ENCODE measurements at places on chromosomes 12 and 14.

DNA sequence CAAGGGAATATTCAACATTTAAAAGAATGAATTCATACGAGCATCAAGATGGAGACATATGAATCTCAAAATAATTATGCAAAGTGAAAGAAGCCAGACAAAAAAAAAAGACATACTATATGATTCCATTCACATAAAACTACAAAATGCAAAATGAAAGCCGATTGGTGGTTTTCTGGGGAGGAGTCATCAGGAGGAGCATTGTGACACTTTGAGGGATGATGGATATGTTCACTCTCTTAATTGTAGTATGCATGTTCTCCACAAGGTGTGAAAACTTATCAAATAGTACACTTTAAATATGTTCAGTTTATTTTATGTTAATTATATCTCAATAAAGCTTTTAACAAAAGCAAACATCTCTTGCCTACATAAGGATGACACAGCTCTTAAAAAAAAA, 13.5 kb downstream of the OLR1 start:
- no peak for DNase-seq

DNA sequence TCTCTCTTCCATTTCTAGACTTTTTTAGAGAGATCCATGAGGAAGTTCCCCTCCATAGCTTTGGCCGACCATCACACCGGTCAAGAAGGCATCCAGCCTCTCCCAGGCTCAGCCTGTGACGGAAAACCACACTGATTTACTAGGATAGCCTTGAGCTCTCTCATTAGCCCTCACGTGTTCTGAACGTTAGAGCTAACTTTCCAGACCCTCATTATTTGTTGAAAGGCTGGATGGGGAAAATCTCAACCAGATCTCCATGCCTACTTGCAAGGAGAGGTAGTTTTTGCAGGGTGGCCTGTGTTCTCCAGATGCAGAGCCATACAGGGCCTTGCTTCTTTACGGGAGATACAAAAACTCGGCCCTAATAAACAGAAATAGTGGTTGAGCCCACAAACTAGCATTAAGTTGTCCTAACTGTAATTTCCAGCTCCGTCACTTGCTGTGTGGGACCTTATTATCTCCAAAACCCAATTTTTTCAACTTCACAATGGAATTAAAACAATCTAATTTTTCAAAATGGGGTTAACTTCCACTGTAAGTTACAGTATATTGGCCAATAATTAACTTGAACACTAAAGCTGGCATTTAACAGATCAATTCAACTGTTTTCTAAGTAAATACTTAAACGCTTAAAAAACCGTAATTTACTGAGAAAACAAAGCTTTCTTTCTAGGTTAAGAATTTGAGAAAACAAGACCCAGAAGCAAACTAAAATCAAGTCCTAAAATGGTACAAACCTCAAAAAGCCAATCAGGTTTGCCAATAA, 65.3 kb downstream of the KLHL28 start:
- no peak for DNase-seq

DNA sequence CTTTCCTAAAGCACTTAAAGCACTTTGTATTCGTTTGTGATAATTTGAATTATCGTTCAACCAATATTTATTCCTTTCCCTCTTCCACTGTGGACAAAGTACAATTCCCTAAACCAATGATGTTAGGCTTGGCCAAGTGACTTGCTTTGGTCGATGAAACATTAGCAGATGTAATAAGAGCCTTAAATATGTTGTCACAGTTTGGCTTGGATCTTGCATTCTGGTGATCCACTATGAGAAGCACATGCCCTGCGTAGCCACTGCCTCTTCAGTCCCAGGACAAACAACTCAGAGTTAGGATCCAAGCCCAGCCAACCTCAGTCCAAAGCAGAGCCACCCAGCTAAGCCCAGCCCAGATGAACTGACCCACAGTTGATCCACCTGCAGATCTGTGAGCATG, 8.4 kb upstream of the C12orf75 start:
- no peak for DNase-seq

GRCh38 chr14:95127531-95127911, 29.8 kb downstream of the DICER1 start:
- DNase-seq = no peak

DNA sequence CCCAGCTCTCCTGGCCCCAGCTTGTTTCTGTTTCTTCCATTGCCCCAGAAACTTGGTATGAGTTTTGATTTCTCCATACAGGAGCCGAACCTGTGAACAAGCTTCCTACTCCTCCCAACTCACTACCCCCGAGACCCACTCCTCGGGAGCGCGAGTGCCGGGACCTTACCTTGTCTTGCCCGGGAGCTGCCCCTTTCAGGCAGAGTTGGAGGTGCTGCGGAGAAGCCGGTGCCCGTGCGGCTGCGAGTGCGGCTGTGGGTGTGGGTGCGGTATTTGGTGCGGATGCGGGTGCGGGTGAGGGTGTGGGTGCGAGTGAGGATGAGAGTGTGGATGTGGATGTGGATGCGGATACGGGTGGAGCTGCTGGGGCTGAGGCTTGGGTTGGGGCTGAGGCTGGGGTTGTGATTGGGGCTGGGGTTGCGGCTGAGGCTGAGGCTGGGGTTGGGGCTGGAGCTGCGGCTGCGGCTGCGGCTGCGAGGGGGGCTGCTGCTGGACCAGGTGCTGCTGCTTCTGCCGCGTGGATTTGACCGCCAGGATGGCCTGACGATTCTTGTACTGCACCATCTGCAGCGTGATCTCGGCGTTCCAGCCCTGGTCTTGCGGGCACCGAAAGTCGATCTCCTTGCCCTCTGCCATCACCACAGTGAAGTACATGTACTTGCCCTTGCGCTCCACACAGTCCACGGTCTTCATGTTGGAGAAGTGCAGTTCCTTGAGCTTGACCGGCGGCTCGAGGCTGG, 1.1 kb downstream of the PHLDA1 start:
- peak; percentile 23 for DNase-seq

- no peak for DNase-seq
Observed at GRCh38 chr12:119222222-119222951, 43.7 kb downstream of the HSPB8 start.

DNA sequence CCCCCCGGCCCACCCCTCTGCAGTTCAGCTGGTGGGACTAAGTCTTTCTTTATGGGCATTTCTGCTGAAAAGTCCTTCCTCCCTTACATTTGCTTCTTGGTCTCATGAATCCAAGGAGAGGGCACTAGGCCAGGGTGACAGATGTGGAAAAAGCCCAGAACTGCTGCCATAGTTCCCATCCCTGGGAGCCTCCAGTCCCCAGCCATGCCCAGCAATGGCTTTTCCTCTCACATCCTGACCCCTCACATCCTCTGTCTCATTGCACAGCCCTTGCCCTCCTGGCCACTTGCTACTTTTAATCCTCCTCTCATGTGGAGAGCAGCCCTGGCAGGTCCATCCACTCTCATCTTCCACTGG, 122.5 kb downstream of the ZFP36L1 start:
- DNase-seq = no peak

DNA sequence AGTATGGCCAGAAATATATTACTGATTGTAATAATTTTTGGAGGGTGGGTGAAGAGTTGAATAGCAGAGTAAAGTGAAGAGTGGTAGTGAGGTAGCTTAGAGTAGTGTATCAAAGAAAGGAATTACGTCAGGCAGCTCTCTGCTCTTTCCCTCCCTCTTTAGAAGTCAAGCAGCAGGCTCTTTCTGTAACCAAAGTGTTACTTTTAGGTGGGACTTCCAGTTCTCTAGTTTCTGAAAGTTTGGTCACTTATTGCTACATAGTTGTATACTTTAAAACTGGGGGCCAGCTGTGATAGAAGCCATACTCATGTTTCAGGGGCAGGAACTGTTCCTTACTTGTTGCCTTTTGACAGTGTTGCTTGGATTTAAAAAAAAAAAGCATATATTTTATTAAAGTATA, 30.6 kb downstream of the ATF7IP start:
- DNase-seq = no peak

DNA sequence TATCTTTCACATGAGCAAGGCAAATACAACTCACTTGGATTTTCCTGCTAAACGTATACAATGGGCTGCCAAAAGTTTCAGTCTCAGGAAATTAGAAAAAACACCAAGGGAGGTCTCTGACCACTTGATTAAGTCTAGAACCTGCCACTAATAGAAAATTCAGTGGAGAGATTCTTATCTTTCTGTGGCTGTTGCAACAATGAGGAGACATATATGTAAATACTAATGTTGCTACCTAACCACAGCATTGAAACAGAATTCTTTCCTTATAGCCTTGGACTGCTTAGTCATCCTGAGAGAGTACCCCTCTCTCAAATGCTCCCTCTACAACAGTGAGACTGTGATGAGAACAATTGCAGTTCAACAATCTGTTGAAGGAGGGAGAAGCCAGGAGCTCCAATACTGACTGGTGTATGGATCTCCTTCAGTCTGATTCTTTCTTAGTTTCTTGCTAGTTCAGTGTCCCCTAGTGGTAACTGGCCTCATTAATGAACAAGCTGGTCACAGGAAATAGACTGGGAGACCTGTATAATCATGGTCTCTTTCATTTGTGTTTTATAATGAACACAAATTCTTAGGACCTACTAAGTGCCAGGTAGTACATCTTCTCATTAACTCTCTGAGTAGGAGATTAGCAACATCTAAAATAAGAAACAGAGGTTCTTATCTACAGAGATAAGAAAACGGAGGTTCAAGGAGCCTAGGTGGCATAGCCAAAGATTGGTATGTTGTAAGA, 164.5 kb downstream of the SLC38A4 start:
- peak; percentile 33 for DNase-seq

- no peak for DNase-seq
Observed at GRCh38 chr14:83709116-83709515, 1820.8 kb upstream of the FLRT2 start.

DNA sequence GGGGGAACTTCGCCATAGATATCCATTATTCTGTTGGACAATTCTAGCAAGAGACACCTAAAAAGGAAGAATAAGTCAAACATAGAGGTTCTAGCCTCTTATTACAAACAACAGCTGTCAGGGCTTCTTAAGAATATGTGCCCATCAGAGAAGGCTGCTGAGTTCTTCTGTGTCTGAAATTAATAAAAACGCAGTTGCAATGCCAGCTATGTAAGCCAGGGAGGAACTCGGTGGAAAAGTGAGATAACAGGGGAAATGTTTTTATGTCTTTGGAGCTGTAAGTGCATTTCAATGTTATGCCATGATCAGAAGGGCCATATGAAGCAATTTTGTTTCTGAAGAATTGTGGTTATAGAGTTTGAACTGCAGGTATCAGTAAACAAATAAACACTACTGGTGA, 95.0 kb downstream of the SYT1 start:
- DNase-seq = no peak

DNA sequence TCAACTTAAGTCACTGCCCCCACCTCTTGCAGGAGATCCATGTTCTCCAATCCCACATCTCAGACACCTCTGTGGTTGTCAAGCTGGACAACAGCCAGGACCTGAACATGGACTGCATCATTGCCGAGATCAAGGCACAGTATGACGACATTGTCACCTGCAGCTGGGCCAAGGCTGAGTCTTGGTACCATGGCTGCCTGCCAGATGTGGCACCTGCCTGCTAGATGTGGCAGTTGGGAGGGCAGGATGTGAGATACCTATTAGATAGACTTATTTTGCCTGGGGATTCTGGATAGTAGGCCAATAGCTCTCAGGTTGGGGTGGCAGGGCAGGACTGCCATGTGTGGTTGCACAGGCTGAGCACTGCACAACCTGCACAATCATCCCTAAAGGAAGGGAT, 7.9 kb upstream of the KRT86 start:
- DNase-seq = no peak

- DNase-seq = no peak
Observed at GRCh38 chr14:22400655-22401259, 188.3 kb downstream of the DAD1 start.

DNA sequence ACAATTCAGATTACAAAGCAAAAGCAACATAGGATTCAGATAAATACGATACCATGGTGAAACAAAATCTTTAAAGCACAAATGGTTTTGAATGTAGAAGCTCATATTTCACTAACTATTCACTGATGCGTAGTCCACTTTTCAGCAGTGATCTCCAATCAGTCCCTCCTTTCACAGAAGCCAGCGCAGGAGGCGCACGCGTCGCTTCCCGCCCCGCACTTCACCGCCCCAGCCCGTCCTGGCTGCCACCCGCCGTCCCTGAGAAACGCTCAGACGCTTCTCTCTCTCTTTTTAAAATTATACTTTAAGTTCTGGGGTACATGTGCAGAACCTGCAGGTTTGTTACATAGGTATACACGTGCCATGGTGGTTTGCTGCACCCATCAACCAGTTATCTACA, 19.8 kb upstream of the CHFR start:
- no peak for DNase-seq

- DNase-seq = no peak
Observed at GRCh38 chr12:120841525-120841924, 62.6 kb downstream of the SPPL3 start.

DNA sequence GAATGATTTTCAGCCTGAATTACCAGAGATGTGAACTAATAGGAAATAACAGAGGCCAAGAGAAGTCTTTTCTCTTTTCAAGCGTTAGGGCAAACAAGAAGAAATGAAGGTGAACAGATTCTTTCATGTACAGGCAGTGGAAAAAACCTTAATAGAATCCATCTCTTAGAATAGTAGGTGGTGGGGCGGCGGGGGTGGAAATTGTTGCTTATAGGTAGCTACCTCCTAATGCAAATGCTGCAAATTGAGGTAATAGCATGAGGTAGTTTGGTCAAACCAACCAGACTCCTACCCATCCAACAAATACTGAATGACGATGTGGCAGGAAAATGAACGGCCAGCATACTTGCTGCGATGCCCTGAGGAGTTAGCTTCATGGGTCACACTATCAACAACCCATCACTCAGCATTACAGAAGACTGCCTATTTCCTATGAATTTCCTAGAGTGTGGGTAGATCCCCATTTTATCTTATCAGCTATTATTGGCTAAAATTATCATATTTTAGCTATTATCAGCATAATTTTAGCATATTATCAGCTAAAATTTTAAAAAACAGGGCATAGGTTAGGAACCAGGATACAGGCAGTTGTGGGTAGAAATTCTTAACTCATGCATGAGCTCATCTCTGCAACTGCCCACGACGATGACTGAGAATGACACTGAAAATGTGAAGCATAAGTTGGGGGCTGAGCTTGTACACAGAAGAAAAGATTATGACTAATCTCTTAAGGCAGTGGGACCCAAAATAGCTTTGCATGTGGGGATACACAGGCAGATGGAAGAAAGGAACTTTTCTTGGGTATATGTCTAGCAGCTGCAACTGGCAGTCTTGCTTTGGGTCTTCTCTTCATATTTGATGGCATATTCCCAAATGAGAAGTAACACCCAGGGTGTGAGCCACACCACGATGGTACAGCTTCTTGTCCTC, 68.7 kb downstream of the NIN start:
- DNase-seq = no peak

DNA sequence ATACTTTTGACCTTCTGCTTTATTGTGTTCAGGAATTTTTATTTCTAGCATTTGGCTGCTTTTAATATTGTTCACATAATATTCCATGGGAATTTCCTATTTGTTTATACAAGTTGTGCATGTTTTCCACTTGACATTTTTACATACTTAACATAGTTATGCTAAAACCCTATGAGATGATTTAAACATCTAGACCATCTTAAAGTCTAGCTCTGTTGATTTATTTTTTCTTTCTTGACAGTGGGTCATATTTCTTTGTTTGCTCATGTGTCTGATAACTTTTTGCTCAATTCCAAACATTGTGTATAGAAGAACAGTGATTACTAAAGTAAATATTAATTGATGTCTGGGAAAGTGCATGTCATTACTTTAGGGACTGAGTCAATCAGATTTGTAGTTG, 202.1 kb upstream of the PDZRN4 start:
- no peak for DNase-seq

All from prostate gland (tissue), 2 donors.